ENCODE measurements at places on chromosomes 5 and 9.

DNA sequence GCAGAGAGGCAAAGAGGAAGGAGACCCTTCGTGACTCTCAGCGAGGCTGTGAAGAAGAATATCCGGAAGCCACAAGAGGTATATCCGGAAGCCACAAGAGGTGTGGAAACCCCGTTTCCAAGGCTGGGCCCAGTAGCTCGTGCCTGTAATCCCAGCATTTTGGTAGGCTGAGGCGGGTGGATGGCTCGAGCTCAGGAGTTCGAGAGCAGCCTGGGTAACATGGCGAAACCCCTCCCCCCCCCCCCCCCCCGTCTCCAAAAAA lies 612 bp upstream of the BBLN start:
- no peak for DNase-seq

GRCh38 chr5:110203661-110204060 lies 513.9 kb downstream of the MAN2A1 start:
- no peak for DNase-seq

- DNase-seq, result peak; percentile 45
Measured at GRCh38 chr5:177309351-177310191, 2.1 kb downstream of the MXD3 start.

- no peak for DNase-seq
Measured at GRCh38 chr5:119814655-119815054, 185.3 kb downstream of the FAM170A start.

DNA sequence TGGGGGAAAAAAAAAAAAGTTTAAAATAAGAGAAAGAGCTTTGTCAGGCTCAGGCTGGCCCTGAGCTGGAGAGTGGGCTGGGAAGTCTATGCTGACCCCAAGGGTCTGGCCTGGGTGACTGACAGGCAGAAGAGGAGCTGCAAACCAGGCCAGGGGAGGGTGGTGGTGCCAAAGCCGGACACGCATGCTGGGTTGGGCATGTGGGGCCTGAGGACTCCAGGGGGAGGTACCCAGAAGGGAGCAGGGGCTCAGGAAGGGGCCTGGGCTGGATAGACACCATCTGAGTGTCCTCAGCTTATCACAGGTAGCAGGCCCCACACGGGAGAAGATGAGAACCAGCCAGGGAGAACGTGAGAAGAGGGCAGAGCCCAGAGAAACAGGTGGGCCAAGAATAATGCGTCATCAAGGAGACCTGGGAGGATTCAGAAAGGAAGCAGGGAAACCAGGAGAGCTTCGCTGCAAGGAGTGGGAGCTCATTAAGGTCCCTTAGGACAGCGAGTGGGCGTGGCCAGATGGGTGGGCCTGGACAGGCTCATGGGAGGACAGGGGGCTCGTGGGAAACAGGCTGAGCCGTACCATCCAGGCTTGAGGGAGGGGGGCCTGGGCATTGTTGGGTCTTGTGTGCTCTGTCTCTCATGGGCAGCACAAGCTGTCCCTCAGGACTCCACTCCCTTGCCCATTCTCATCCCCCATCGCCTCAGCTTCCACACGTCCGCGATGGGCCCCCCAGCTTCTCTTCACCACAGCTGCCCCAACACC lies 16.0 kb downstream of the TMOD1 start:
- DNase-seq, result no peak

GRCh38 chr5:80959138-80959537 lies 1.0 kb upstream of the RASGRF2 start:
- DNase-seq, result no peak

DNA sequence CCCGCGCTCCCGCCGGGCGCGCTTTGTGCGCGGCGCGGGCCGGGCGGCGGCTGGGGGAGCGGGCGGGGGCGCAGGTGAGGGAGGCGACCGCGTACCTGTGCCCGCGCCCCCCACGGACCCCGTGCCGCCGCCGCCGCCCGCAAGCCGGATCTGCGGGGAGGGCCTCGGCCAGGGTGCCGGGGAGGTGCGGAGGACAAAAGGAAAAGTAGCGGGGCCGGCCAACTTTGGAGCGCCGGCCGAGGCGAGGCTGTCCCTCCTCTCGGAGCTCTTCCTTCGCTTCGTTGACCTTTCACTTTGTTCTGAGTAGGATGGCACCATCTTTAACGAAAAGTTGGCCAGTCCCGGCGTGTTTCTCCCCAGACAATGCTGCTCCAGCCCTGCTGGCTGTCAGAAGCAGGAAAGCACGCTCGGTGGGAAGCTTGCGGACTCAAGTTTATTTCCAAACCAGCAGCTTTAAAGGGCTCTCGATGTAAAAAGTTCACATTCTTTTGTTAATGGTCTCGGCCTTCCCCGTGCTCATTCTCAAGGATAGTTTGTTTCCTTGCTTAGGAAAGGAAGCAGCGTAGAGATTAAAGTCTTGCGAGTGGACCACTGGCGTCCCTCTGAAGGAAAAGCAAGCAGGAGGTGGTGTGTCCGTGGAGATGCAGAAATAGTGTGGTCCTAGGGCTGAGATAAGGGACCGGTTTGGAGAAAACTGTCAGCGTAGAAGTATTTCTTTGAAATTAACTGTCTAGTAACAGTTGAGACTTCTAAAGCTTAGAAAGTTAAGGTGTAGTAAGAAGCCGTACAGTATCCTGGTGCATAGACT lies 639 bp downstream of the EHMT1 start:
- DNase-seq, result peak; percentile 61

DNA sequence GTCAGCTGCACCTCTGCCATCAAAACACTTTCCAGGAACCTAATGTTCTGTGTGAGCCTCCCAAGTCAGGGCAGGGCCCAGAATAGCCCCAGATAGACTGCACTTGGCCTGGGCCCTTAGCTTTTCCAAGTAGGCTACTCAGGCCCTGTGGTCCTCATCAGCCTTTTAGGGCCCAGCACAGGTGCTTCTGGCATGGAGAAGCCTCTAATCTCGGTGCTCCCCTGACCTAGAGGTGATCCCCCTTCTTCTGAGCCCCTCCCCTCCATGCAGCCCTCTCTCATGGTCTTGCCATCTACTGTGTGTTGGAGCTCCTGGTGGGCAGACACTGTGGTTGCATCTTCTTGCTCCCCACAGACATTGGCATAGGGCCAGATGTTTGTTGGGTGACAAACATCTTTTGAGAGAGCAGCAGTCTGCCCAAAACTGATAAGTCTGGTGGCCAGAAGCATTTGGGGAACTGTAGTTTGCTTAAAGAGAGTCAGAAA lies 28.1 kb downstream of the FRMPD1 start:
- no peak for DNase-seq

DNA sequence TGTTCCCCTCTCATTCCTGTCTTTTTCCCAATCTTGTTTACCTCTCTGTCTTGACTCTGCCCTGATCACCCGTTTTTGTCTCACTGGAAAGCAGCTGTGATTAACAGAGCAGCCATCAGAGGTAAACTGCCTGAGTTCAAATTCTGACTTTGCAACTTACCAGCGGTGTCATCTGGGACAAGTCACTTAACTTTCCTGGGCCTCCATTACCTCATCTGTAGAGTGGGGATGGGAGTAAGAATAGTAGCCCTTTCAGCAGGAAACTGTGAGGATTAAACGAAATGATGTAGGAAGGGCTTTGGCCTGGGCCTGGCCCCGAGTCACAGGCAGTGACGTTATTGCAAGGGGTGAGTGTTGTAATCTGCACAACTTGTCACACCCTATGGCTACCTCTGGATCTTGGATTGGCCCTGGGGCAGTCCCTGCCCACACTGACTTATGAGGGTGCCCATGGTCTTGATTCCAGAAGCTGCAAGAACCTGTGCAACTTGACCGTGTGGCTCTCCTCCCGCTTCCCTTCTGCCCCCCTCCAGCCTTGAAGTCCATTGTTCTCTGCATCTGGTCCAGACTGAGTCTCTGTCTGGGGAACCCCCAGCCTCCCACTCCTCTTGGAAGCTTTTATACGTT lies 657 bp upstream of the PCDH12 start:
- DNase-seq, result no peak

GRCh38 chr5:64930672-64931318 lies 162.1 kb downstream of the CWC27 start:
- no peak for DNase-seq

DNA sequence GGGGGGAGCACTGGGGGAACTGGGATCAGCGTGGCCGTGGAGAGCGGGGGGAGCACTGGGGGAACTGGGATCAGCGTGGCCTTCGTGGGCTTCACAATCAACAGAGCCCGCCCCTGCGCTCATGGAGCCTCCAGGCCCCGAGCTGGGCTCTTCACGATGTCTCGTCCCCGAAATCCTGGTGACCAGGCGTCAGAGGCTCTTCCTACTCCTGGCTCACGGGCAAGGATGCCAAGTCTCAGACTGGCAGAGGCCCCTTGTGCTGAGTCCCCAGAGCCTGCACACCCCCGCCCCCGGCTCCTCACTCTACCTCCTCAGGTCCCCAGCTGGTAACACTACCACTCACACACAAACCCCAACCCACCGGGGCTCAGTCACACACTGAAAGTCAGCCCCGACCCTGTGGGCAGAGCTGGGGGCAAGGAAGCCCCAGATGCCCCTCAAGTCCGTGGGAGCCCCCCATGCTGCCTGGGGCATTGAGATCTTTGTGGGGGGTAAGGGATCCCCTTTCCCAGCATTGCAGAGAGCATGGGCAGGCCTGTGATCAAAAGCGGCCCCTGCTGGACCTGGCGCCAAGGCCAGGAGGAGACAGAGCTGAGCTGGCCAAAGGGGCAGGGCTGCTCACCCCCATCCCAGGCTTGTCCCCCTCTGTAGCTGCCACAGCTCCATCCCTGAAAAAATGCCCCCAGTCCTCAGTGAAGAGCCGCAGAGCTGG lies 26.7 kb downstream of the LHX3 start:
- DNase-seq, result no peak

DNA sequence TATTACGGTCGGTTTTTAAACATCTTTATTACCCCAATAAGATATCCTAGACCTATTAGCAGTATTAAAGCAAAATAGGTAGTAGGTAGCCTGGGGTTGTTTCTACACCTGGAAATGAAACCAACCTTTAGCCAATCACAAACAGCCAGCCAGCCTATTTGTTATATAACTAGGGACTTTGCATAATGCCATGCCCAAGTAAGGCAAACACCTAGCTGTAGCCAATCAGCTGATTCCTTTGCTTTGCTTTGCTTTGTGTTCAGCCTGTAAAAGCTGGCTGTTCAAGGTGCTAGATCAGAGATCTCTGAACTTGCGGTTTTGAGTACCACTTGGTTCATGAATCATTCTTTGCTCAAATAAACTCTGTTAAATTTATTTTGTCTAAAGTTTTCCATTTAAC lies 46.5 kb upstream of the SETD9 start:
- DNase-seq, result no peak

GRCh38 chr9:112819635-112820496 lies 69.3 kb downstream of the SNX30 start:
- DNase-seq, result peak; percentile 66

- DNase-seq, result no peak
Measured at GRCh38 chr9:92749934-92750315, 14.7 kb downstream of the BICD2 start.

GRCh38 chr5:107474716-107475489 lies 195.8 kb downstream of the EFNA5 start:
- DNase-seq, result no peak

DNA sequence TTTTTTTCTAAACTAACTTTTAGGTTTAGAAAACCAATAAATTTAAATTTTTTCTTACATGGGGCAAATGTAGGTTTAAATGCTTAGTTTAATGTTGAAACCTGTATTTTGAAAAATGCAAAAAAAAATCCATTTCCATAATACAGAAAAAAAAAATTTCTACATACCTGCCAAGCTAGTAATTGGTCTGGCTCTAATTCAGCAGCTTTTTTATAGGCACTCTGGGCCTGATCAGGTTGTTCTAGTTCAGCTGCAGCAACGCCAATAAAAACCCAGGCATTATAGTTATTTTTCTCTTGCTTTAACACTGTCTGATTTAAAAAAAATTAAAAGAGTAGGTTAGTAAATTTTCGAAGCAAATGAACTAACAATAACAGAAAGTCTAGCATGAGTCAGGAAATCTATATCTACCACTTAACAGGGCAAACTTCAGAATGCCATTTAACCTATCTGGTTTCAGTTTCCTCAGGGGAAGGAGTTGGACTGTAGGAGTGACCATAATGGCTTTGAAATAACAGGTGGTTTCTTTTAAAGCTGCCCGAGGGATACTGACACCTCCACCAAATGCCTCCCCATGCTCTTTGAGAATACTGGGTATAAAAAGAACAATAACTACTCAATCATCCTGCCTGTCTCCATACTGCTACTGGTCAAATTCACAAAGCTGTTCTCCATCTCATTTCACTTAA lies 11.6 kb downstream of the SKIC3 start:
- no peak for DNase-seq

DNA sequence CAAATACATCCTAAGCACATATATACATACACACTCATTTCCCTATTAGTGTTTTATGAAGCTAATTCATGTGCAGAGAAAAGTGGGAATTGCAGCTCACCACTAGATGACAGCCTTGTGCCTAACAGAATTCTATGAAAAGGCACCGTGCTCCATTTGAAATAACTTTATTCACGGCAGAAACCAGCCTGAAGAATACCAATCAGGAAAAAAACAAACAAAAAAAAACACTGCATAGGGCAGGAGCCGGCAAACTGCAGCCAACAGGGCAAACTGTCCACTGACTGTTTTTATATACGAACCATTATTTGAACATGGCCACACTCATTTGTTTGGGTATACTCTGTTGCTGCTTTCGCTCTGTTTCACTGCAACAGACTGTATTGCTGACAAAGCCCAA lies 33.6 kb downstream of the ERMP1 start:
- peak; percentile 50 for DNase-seq

GRCh38 chr5:127561254-127561653 lies 43.8 kb downstream of the PRRC1 start:
- DNase-seq, result peak; percentile 67

GRCh38 chr5:133383580-133383939 lies 228.8 kb downstream of the FSTL4 start:
- DNase-seq, result no peak

DNA sequence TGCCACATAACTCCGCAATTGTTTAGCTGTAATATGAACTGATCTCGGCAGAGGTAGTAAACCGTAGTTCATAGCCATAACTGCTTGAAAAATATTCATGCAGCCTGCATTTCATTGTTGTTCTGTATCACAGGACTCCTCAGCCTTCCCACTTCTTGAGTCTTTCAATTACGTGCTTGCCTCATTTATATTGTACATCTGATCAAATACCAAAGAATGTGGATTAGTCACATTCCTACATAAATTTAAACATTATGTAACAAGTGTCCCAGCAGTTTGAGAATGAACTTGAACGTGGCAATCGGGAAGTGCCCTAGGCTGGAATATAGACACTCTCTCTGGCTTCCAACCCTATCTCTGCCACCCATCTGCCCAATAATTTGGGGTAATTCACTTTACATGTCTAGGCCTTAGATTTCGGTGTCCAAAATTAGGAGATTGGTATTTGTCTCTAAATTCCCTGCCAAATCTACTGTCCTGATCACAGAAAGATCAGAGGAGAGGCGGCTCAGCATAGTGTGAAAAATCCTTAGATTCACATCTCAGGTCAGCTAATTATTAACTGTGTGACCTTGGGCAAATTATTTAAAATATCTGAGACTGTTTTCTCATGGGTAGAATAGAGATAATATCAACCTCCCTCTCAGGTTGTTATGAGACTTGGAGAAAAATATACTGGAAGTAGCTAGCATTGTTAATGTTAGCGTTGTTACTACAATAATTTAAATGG lies 215.1 kb upstream of the RFX3 start:
- DNase-seq, result no peak

- peak; percentile 83 for DNase-seq
Measured at GRCh38 chr9:126398403-126399058, 71.9 kb downstream of the MVB12B start.

- DNase-seq, result no peak
Measured at GRCh38 chr5:176190886-176191755, 47.1 kb upstream of the SIMC1 start.
